ENCODE measurements at places on chromosomes 3 and 15. TPM values are rescaled to one million over a fixed set of nuclear protein-coding genes. Genes with fewer than 3 reads are reported as not detected.
A peak's percentile ranks its signal among the peaks of the same experiment; 100 is the strongest.

DLL4 gene
- total RNA-seq, result 18.5 TPM

GRCh38 chr15:74451322-74451721 is 9.6 kb downstream of the UBL7 start:
- DNase-seq, result no peak

DNA sequence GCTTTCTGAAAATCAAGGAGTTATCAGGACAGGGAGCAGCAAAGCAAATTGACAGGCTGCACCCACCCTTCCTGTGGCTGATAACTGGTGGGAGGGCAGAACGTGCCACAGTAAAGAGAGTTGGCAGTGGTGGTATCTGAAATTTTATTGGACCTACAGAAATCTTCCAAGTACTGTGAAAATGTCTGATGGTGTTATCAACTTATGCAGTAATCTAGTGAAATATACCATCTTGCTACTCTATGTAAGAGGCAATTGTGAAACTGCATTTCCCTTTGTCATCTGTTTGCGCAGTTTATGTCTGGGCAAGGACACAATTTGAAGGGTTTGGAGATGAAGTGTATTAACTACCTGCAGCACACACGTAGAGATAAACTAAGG is 1.5 kb downstream of the PLCL2 start:
- DNase-seq, result peak; percentile 46

DNA sequence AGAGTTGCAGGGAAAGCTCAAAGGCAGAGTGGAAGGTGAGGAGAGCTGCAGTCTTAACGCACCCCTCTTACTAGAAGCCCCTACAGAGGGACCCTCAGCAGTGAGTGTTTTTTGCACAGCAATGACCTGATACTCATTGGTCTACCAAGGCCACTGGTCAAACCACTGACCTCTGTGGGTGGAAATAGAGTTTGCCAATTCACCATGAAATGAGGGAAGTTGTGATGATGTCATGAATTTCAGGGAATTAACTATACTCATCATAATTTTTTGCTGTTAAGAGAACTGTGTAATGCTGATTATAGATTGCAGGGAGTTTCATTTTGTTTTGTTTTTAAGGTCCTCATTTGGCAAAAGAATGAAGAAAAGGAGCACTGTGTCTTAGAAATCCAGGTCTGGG is 101.7 kb upstream of the SMAD3 start:
- DNase-seq, result no peak

GRCh38 chr3:161069511-161070251 is 35.5 kb downstream of the B3GALNT1 start:
- no peak for DNase-seq

DNA sequence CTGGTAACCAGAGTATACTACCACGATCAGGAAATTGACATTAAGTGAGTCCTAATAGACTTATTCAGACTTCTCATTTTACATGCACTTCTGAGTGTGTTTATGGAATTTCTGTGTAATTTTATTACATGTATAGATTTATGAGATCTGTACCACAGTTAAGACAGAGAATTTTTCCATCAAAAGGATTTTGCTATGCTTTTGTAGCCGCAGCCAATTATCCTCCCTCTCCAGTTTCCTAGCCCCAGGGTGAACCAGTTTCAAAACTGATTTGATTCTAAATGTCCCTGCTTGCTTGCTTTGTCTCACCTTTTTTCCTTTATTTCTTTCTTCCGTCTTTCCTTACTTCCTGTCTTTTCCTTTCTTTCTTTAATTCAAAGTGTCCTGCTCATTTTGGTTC is 661.2 kb upstream of the BCHE start:
- DNase-seq, result no peak

- DNase-seq, result no peak
Measured at GRCh38 chr3:141602706-141603105, 115.9 kb downstream of the RASA2 start.

DNA sequence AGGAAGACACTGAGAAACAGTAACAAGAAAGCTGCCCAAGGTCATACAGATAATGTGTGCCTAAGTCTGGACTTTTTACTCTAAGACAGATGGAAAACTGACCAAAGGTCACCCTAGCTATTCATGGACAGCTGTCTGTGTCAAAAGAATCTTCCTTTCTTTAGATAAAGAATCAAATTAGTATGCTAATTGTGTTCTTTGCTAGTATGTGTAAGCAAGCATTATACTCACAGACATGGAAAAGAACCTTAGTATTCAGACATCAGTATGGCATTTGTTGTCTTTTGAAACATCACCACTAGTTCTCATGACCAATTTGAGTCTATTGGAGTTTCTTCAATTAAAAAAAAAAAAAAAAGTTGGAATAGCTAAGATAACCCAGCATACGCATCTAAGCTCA is 91.8 kb upstream of the SOX2 start:
- DNase-seq, result no peak

DNA sequence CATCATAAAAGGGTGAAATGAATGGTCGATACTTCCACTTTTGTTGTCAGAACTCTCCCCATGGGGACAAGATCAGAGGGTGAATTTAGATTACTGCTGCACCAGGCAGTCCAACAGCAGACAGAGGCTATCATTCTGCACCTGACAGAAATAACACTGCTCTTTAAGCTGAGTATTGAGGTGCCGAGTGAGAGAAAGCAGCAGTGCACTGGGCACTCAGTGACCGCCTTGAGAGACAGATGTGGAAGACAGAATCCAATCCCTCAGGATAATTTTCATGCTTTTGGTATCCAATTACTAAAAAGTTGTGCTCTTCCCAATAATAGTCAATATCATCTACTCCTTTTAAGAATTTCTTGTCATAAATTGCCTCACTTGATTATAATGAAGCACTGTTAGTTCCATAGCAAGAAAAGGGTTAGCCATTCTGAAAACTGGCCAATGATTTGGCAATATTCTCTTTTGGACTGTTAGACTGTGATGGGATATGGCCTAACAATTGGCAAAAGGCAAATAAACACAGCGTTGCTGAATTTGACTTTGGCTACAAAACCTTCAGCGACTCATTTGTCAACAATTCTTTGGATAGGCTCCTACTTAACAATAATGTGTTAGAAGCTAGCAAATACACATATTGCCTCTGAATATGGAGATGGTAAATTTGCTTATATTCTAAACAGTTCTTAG is 5.5 kb downstream of the FGF7 start:
- no peak for DNase-seq

DNA sequence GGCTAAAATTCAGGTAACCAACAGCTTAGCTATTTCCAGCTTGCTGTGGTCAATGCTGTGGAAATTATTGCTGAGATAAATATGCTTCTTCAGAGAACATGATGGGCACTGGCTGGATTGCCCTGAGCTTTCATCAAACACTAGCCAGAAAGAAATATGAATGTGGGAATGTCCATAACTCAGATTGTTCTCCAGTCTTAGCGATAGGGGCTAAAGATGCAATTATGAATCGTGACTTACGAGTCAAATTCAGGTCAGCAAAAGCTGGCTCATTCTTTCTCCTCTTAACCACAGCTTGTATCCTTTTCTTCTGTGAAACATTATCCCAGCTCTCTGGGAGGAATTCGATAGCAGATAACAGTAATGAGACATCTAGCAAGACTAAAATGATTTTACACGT is 307.6 kb downstream of the RYR3 start:
- DNase-seq, result no peak

DNA sequence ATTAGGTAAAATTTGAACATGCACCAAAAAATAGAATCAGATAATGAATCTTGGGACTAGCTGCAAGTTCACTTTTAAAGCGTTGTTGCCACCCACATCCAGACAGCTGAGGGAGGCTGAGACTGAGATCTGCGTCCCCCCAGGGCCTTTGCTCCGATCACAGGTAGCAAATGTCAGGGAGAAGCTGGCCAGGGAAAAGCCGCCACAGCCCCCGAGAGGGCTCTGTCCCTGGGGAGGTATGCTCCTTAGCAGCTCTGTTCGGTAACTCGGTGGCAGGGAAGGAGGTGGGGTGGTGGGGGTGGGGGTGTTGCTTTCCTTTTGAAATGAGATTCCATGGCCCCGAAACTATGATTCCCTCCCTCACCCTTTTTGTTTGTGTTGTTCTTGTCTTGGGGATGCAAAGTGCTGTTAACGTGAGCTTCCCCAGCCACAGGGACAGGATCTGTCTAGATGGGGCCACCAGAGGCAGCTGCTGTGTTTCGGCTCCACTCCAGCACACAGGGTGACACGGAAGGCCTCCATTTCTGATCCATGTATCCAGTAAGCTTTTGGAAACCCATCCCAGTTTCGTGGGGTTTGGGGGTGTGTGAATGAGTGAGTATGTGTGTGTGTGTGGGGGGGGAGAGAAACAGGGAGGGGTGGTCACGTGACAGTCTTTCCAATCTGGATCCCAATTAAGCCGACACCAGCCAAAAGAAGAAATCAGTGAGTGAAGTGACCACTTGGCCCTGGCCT is 1.1 kb upstream of the MINAR1 start:
- DNase-seq, result no peak

ITPKA gene
- 43.5 TPM for total RNA-seq

C2CD4A gene
- total RNA-seq, result 3.7 TPM

GRCh38 chr3:193589616-193590015 is 3.4 kb upstream of the OPA1 start:
- DNase-seq, result no peak

IGDCC3 gene
- total RNA-seq, result 0.12 TPM

DAG1 gene
- 107 TPM for total RNA-seq

DNA sequence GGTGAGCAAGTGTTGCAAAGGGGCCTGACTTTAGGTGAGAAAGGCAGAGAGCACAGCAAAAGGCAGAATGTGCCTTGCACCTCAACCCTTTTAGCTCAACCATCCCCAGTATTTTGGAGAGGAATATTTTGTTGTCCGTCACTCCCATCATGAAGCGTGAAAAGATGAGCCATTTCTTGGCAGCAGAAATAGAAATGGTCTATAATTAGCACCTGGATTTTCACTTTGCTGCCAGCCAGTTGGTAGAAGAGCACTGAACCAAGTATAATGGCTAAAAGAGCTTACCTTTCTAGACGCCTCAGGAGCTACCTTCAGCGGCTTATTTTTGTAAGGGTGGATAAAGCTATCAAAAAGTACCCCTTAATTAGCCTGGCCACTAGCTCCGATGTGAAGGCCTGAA is 406.7 kb downstream of the OCA2 start:
- no peak for DNase-seq

DNA sequence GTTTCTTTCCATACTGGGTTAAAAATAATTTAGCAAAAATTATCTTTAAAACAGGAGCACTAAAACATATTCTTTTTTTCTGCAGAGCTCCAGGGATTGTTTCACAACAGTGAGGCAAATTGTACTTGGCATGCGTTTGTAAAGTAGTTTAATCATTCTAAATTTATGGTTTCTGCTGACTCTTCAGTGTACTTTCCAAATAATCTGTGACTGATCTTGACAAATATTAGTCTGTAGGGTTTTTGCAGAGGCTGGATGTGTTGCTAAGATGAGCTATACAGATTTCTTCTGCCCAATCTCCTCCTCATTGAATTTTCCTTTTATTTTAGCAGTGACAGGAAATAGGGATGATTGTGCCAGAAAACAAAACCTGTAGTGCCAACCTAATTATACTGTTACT is 328.0 kb upstream of the MANF start:
- no peak for DNase-seq

GRIP2 gene
- 0.53 TPM for total RNA-seq

DNA sequence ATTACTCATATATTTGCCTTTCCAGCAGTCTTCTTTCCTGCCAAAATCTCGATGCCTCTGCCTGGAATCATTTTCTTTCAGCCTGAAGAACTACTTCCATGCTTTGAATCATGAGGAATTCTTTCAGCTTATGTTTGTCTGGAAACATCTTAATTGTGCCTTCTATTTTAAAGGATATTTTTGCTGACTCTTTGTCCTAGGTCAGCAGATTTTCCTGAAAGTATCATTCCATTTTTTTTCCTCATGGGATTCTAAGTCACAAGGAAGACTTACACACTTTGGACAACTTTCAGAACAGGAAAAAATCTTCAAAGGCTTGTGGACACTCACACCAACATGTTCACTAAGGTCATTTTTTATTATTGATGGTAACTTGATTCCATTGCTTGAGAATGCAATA is 10.1 kb downstream of the PRR23E start:
- no peak for DNase-seq

DNA sequence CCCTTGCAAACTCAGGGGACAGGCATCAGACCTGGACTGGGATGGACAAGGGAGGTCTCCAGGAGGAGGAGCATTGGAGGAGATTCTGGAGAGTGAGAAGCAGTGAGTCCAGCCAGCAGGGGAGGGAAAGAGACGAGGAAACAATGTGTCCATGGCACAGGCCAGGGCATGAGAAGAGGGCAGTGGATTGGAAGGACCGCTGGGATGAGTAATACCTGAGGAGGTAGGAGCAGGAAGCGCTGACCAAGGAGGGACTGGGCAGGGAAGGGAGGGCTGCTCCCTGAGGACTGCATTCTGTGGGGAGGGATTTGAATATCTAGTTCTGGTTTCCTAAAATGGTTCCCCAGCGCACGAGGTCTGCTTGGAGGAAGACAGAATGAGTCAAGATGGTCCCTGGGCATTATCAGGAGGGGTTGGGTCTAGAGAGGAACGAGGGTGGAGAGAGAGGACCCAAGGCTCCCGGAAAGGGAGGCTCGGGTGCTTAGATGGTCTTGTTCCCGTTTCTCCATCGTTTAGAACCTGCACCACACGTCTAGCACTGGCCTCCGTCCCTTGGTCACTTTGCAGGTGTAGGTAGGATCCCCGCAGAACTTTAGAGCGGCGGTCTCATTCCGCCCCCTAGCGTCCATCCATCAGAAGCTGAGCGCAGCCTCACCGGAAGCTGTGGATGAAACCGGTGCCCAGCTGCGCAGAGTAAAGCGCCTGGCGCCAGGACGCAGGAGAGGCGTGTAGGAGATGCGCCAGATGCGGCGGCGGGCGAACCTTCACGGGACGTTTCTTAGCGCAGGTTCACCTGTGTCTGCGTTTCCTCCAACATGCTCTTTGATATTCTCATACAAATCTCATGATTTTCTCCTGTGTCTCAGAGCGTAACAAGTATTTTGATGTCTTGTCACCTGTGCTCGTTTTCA is 190.7 kb upstream of the NDN start:
- DNase-seq, result peak; percentile 58

GRCh38 chr15:62672268-62672667 is 370.3 kb upstream of the TPM1 start:
- DNase-seq, result no peak

CASR gene
- total RNA-seq, result 0.16 TPM

- no peak for DNase-seq
Measured at GRCh38 chr3:130457671-130458070, 59.3 kb upstream of the COL6A6 start.

- no peak for DNase-seq
Measured at GRCh38 chr15:85415783-85416182, 35.4 kb downstream of the AKAP13 start.

DNA sequence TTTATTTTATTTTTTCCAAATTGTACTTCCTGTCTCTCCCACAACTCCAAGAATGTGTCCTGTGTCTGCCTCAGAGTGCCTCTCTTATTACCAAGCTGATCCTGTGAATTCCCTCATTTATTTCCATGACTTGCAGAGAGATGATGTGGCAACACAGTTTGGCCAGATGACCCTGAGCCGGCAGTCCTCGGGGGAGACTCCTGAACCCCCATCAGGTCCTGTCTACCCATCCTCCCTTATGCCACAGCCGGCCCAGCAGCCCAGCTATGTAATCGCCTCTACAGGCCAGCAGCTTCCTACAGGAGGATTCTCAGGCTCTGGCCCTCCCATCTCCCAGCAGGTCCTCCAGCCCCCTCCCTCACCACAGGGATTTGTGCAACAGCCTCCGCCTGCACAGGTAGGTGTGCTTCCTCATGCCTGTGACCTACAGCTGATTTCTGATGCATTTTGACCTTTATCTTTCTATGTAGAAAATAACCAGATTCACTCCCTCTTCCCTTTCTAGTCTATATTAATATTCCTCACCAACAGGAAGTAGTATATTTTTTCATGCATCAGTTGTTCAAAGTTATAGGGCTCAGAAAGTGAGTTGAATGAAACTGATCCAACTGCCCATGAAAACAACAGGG is 100.0 kb downstream of the ARPP21 start:
- DNase-seq, result no peak

GALNT15 gene
- total RNA-seq, result 4.5 TPM
